K562 (cell line): ENCODE measurements at places on chromosomes 1 and 21. TPM values are rescaled to one million over a fixed set of nuclear protein-coding genes. Genes with fewer than 3 reads are reported as not detected.

C1orf87 gene
- total RNA-seq = not detected in 2 replicates

CD5L gene
- not detected in 2 replicates for total RNA-seq

C1orf210 gene
- total RNA-seq = not detected in 2 replicates

- DNase-seq = no peak
Measured at GRCh38 chr21:26834181-26834905, 10.9 kb downstream of the ADAMTS1 start.

DNA sequence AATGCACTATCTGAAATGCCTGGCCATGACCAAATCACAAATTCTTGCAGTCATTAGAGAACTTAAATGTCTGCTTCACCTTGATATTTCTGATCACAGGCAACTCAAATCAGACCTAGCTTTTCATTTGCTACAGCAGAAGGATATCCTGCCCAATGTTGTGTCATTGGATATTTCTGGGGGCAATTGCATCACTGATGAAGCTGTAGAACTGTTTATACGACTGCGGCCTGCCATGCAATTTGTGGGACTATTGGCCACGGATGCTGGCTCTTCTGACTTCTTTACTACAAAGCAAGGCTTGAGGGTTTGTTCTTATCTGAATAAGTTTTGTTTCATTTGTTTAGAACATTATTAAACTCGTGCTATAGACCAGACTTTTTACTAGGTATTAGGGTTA is 14.9 kb downstream of the ZYG11A start:
- no peak for DNase-seq
